ENCODE measurements at places on chromosomes 1 and 21.
A peak's percentile ranks its signal among the peaks of the same experiment; 100 is the strongest.

GRCh38 chr1:207021876-207022596, 10.5 kb downstream of the C1orf116 start:
- DNase-seq: no peak

- no peak for DNase-seq
Observed at GRCh38 chr1:38697387-38697786, 162.2 kb downstream of the RRAGC start.

- no peak for DNase-seq
Observed at GRCh38 chr21:25029580-25029979, 577.7 kb downstream of the MRPL39 start.

DNA sequence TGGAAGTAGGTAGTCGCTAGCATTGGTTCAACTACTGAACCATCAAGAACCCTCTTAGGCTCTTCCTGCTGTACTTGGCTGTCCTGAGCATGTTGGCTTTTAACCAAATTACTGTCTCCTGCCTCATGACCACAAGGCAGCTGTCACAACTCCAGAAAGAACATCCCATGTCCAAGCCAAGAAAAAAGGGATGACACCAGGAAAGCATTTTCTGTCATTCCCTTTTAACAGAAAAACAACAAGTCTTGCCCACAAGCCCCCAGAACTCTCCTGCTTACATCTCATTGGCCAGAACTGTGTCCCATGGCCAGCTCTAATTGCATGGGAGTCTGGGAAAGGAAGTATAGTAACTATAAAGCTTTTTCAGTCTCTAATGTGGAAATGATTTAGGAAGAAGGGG, 2.4 kb upstream of the RNU5D-1 start:
- no peak for DNase-seq

- no peak for DNase-seq
Observed at GRCh38 chr1:228259368-228259894, 51.6 kb downstream of the OBSCN start.

DNA sequence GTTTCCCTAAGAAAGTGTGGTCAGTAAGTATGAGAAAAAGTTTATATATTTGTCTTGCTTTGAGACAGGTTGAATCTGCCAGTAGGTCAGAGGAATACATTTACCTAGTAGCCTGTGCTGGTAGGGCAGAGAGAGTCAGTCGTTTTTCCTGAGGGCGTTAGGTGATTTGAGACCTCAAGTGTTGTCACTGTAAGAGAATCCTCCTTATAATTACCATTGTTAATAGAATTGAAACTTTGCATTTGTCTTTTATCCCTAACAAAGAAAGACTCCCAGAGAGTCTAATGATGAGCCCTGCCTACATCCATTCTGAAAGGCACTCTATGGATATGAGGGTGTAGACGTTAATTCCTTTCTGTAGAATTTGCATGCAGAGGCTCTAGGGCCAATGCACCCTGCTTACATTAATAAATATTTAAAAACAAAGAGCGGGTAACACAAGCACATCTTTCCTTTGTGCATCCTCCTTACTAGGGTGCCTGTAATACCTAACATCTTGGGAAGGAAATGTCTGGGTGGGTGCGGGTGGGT, 16.4 kb downstream of the PBX1 start:
- DNase-seq: no peak

GRCh38 chr1:54866801-54867716, 19.9 kb downstream of the DHCR24 start:
- no peak for DNase-seq

- no peak for DNase-seq
Observed at GRCh38 chr1:182795563-182796228, 6.1 kb downstream of the NPL start.

- DNase-seq: no peak
Observed at GRCh38 chr1:246448373-246448772, 58.7 kb downstream of the SMYD3 start.

GRCh38 chr1:1753607-1754005, 24.7 kb downstream of the NADK start:
- no peak for DNase-seq

- DNase-seq: no peak
Observed at GRCh38 chr21:20627594-20627993, 370.6 kb upstream of the NCAM2 start.

GRCh38 chr1:64337475-64337874, 132.5 kb upstream of the CACHD1 start:
- no peak for DNase-seq

DNA sequence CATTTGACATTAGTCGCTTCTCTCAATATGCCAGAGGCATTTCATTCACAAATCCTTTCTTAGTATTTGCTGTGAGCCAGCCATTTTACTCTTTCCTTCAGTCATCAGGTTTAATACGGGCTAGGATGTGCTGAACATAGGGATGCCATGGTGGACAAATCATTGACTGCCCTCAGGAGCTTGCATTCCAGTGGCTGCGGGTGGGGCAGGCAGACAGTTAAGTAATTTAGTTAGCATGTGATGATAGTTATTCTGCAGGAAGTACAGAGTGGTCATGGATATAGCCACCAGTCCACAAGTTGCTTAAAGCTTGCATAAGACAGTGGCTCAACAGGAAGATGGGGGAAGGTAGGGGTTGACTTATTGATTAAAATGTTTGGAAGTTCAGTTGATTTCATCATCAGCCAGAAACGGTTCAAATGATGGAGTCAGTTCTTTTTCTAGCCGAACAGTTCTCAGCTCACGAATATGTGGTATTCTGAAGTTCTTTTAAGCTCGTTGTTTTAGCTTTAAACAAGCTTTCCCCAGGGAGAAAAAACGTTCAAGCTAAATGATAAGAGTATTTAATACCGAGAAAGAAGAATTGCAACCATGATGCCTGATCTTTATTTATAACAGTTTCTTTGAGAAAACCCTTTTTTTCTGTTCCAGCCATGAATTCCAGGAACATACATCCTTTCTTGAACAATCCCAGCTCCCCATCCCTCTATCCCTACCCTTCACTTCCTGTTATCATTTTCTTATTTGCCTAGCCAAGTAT, 1.4 kb downstream of the SLC22A15 start:
- no peak for DNase-seq

- no peak for DNase-seq
Observed at GRCh38 chr1:41952208-41952607, 33.5 kb upstream of the HIVEP3 start.

DNA sequence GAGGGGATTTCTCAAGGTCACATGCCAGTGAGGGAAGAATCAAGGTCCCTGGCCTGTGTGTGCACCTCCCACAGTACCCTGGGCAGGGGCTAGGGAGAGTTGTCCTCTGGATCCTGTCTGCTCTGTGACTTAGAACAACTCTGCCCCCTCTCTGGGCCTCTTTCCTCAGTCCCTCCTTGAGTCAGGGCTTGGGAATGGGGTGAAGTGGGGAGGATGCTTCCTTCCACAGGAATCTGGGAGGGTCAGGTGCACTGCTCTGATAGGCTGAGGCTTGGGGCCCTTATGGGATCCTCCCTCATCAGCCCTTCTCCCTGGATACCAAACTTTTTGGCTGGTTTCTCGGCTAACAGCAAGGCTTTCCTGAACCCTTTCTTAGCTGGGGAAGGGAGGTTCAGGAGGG, 2.5 kb downstream of the TRNP1 start:
- no peak for DNase-seq

DNA sequence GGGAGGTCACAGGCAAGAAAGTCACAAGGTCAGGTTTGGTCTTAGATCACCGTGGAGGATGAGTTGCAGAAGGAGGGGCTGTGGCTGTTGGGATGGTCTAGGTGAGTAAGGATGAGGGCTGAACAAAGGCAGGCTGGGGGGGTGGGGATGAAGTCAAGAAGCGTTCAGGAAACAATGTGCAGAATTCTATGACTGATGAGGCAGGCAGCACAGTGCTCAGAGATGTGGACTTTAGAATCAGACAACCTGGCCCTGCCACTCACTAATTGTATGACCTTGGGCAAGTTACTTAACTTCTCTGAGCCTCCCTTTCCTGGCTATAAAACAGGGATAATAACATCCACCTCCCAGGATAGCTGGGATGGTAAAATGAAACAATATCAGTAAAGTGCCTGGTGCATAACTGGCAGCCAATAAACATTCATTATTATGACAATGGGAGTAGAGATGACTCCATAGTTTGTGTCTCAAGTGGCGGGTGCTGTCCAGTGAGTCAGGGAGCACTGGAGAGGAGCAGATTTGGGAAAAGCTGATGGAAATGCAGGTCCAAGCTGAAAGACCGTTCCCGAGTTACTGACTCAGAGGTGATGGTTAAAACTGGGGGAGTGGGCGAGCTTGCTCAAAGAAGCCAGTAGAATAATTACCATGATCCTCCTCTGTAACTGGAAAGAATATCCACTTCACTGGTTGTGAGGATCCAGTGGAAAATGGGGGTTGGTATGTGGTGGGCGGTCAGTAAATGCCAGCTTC, 2.1 kb downstream of the TIE1 start:
- DNase-seq: no peak

DNA sequence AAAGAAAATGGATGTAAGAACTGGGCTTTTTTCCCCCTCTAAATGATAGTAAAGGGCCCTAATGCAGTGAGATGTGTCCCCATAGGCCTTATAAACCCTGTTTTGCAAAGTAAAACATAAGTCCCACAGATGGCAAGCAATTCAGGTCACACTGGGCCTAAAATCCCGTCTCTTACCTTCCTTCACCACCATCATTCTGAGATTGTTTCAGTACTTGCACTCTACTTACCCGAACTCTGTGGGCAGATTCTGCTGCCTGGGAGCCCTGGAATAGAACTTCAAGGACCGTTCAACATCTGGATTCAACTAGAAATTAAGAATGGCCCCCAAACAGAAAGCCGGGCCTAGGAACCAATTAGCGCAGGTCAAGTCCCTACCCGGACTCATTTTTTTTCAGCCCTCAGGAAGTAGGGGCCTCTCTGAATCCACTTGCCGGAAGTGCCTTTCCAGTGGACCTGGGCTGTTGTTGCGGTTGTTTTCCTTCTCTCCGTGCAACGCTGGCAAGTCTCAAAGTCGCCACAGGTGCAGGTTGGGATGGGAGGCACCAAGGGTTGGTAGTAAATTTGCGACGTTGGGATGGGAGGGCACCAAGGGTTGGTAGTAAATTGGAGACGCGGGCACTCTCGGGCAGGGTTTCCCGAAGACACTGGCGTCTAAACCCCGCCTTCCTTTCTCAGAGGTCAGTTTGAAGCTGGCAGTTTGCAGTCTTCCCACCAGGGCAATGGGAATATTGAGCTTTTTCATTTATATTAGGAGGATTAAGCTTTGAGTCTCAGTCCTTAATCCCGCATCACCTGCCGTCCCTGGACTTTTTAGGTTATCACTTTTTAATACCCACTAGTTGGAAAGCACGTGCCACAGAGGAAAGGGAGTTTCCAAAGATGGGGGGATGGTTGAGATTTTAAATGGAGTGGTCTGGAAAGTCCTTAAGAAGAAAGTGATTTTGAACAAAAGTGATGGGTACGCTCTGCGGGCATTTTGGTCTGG, at the start of gene TMEM69:
TMEM69 (plus strand) TSS at position 428 of the 987 bp plus-strand sequence. CDS start 2,888 bp downstream, outside the sequence.
- peak; percentile 65 for DNase-seq

GRCh38 chr1:151472856-151473731, 13.8 kb upstream of the POGZ start:
- DNase-seq: peak; percentile 26

DNA sequence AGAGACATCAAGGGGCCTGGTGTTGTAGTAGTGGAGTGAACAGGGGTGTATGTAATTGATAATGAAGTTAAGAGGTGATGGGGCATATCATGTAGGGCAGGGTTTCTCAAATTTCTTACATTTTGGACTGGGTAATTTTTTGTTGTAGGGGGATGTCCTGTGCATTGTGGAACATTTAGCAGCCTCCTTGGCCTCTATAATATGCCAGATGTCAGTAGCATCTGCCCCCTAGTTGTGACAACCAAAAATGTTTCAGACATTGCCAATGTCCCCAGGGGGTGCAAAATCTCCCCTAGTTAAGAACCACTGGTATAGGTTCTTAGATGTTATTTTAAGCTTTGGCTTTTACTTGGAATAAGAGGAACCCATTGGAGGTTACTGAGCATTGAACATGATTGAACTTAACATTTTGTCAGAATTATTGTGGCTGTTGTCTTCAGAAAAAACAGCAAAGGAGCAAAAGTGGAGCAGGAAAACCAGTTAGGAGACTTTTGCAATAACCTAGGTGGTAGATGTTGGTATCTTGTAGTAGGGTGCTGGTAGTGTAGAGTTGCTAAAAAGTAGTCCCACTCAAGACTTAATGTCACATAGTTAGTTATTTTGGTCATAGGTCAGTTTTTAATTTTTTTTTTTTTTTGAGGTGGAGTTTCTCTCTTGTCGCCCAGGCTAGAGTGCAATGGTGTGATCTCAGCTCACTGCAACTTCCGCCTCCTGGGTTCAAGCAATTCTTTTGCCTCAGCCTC, 6.2 kb downstream of the ZNF326 start:
- DNase-seq: no peak

- no peak for DNase-seq
Observed at GRCh38 chr1:48442864-48443619, 29.0 kb downstream of the SPATA6 start.

- DNase-seq: no peak
Observed at GRCh38 chr1:52588535-52588934, 13.6 kb upstream of the GPX7 start.

DNA sequence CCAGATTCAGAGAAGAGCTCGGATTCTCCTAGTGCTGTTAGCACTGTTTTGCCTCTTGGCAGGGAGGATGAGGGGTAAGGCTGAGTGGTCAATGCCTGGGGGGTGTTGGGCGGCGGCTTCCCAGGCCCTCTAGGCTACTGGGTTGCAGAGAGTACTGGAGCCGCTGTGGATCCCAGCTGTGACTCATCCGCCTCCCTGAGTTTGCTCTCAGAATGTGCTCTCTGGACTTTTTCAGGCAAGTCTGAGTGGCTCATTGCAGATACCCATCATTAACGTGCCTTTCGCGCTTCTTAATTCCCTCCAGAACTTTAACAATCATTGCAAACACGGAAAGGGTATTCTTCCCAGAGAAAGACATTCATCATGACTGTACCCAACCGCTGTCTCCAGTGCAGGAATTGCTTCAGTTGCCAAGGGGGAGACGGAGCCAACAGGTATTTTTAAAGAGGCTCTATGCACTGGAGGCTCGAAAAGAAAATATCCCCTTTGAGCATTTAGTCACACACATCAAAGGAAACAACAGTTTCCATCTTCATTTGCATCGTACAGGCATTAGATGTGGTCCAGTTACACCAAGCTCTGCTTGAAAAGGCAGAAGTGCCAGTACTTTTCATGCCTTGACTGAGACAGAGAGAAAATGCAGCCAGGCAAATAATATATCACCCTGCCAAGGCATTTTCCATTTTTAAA, 14.4 kb upstream of the CAMTA1 start:
- no peak for DNase-seq

- no peak for DNase-seq
Observed at GRCh38 chr1:19529664-19530063, 44.3 kb upstream of the CAPZB start.

DNA sequence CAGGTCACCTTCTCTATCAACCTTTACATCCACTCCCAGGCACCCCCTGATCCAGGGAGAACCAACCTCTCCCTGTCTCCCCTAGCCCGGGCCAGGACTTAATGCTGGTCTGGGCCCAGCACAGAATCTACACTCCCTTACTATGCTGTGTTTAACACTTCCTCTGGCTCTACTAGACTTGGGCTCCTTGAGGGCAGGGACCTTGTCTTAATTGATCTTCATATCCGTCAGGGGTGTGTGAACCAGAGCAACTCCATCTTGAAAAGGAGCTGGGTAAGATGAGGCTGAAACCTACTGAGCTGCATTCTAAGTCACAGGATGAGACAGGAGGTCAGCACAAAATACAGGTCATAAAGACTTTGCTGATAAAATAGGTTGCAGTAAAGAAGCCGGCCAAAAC, 98.9 kb downstream of the SSBP3 start:
- DNase-seq: no peak
